ENCODE measurements at places on chromosomes 7 and 10.

- DNase-seq, result no peak
Observed at GRCh38 chr7:137169282-137169698, 174.2 kb downstream of the PTN start.

GRCh38 chr10:16156681-16157080, 280.1 kb upstream of the PTER start:
- no peak for DNase-seq

- DNase-seq, result peak; percentile 31
Observed at GRCh38 chr7:17298840-17299482, 509 bp downstream of the AHR start.

DNA sequence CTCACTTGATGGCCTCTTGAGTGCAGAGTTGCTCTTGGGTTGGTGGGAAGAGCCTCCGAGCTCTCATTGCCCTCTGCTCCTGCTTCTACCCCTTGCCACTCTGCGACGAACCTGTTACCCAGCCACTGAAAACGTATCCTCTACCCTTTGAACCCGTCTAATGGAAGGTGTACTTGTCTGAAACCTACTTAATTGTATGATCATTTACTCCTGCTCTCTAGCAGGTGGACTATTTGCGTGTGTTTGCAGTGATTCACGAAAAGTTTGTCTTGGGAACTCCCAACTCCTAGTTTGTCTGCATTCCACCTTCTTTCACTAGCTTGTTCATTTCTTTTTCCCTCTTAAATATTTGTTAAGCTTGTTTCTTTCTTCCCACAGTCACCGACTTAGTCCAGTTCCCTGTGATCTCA, 503 bp downstream of the CROT start:
- DNase-seq, result no peak

DNA sequence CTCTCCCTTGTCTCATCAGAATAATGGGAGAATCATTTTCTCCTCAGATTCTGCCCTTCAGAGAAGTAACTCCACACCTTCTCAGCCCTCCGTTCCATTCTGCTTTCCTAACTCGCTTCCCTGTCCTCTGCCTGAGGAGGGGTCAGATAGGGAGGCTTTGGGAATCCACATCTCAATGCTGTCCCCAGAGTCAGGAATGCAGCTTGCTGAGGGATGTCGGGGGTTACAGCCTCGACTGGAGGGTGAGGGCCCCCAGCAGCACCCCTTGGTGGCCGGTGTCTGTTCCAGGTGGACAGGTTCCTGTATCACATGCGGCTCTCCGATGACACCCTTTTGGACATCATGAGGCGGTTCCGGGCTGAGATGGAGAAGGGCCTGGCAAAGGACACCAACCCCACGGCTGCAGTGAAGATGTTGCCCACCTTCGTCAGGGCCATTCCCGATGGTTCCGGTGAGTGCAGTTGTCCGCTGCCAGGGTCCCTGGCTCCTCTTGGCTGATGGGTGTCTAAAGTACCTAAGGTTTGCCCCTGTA, 6.9 kb downstream of the HKDC1 start:
- no peak for DNase-seq

- DNase-seq, result no peak
Observed at GRCh38 chr10:118979661-118980060, 49.9 kb upstream of the NANOS1 start.

DNA sequence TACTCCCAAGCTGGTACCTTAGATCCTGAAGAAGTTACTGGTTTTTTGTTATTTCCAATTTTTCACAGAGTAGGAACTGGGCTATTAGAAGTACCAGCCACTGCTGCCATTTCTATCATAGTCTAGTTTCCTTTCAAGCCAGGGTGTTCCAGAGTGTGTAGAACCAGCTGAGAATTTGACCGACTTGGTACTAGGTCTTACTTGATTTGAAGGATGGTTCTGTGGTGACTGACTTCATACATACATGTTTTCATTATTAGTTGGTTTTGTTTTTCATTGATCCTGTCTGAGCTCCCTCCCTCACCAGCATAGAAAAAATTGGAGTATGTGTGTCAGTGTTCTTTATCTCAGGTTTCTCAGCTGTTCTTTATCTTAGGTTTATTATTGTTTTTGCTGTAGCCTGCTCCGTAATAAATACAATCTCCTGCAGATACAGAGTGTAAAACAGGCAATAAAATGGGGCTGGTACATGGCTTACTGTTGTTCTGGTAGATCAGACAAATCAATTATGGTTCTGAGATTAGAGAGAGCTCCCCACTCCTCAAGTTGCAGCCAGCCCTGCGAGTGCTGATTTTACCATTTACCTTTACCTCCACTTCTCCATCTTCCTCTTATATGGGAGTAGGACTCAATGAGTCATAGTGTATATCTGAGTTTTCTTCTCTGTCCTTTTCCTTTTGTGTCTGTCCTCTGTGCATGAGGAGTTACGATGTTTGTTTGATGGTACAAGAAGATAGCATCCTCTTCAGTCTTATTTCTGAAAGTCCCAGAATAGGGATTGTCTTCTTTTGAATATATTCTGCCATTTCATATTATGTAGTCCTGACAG, 122.6 kb downstream of the LRRC4 start:
- no peak for DNase-seq

- DNase-seq, result no peak
Observed at GRCh38 chr10:101562231-101562630, 25.8 kb downstream of the POLL start.

GRCh38 chr7:151688236-151688780, 168.6 kb upstream of the RHEB start:
- DNase-seq, result no peak

DNA sequence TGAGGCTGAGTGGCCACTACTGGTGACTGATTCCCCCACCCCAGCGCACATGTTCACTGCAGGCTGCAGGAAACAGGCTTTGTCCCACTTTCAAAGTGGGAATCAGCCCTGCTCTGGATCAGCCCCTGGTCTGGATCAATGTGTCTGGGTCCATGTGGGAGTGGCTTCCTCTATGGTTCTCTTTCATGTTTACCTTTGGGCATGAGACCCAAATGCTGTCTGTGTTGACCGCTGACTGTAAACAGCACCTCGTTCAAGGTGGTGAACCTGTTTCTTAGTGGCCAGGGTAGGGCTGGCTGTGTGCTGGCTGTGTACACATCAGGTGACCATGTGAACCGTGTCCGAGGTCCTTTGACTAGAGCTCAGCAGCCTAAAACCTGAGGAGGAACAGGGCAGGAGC, 121.8 kb downstream of the CAMK1D start:
- DNase-seq, result no peak

- no peak for DNase-seq
Observed at GRCh38 chr7:1758028-1758858, 88.2 kb downstream of the ELFN1 start.

- DNase-seq, result no peak
Observed at GRCh38 chr7:37031571-37032257, 307.4 kb upstream of the AOAH start.

All from stimulated activated CD8-positive, alpha-beta memory T cell treated with anti-CD3 and anti-CD28 coated beads, Interleukin-4, amount 100 ng/mL, for 1 hour (primary cell).